Brain (organoid and tissue), 16 donors: ENCODE measurements at places on chromosomes 1 and 21. TPM values are rescaled to one million over a fixed set of nuclear protein-coding genes. Genes with fewer than 3 reads are reported as not detected.

Gene LMX1A
- polyA plus RNA-seq = not detected

Gene UBL4B
- polyA plus RNA-seq = 4.9 TPM

Gene AUNIP
- 2.8 TPM for polyA plus RNA-seq

Gene FCRL6
- not detected for polyA plus RNA-seq

Gene INKA2
- polyA plus RNA-seq = 20.5 TPM

Gene GALE
- polyA plus RNA-seq = 20.7 TPM
